ENCODE measurements at places on chromosomes 12 and 14.

- DNase-seq: no peak
Measured at GRCh38 chr12:24404086-24404815, 454.8 kb upstream of the SOX5 start.

- DNase-seq: no peak
Measured at GRCh38 chr14:51086044-51086443, 8.9 kb downstream of the TRIM9 start.

- no peak for DNase-seq
Measured at GRCh38 chr12:118189741-118190191, 53.8 kb downstream of the PEBP1 start.

- DNase-seq: no peak
Measured at GRCh38 chr14:92780444-92781232, 13.5 kb upstream of the GOLGA5 start.

DNA sequence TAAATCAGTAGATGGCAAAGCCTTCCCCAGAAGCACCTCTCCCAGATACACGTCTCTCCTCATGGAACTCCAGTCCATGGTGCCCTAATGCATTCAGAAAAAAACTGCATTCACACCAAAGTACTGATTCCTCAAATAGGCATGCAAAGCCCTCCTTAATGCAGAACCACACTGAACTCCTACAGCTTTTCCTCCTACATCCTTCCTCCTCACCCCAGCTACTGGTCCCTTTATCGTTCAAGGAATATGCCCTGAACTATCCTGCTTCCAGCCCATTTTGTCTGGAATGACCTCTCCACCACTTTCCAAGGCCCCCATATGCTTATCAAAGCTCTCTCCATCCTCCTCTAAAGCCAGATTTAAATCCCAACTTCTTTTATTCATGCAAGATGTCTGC lies 21.3 kb downstream of the SMUG1 start:
- no peak for DNase-seq

- DNase-seq: no peak
Measured at GRCh38 chr12:107564946-107565345, 120.7 kb upstream of the PWP1 start.

DNA sequence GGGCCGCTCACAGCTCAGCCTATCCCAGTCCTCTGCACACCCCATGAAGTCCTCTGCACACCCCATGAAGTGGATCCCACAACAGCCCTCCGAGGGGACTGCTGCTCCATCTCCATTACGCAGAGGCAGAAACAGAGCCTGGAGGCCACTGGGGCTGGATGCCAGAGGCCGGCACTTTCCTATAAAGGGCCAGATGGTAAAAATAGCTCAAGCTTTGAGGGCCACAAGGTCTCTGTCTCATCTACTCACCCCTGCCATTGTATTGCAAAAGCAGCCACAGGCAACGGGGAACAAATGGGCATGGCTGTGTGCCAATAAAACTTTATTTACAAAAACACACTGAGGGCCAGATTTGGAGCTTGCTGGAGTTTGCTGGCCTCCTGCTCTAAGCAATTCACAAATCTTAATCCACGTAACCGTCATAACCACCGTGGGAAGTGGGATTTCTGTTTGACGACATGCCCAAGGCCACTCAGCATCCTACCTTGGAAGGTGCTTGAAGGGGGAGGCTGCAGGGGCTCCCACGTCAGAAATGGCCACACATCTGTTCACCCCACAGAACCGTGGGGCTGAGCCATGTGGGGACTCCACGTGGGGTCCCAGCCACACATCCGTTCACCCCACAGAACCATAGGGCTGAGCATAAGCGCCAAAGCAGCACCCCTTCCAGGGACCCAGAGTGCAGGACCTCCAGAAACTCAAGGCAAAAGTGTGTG lies 92.0 kb downstream of the NCOR2 start:
- DNase-seq: no peak

- peak; percentile 73 for DNase-seq
Measured at GRCh38 chr14:91417120-91417982, at the start of gene CCDC88C. TSS of gene CCDC88C (minus strand) at chr14:91417820. CDS start at chr14:91417690, 130 bp downstream.

DNA sequence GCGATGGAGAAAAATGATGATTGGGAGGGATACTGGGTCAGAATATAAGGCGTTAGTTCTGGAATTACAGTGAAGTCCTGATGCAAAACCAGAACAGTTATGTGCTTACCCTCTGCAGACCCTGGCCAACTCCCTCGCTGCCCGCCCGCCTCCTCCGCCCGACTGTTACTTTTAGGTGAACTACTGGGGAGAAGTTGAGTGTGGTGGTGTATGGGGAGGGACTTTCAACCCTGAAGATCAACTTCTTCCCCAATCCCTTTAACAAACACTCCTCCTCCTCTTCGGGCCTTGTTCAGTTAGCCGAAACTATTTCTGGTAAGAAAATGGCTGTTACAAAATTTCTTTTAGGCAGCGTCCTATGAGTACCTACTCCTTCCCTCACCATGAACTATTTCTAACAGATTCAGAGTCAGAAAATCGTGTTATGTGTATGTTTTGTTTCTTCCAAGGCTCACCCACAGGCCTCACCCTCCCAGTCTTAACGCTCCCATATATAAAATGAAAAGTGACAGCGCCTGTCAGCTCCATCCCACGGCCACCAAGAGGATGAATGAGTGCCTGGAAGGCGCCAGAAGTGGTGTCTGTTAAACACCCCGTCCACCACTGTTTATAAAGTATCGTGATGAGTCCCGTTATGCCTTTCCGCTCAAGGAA lies 1.3 kb downstream of the FBXO33 start:
- no peak for DNase-seq

- peak; percentile 55 for DNase-seq
Measured at GRCh38 chr12:126747530-126748149, 1519.3 kb upstream of the TMEM132C start.

DNA sequence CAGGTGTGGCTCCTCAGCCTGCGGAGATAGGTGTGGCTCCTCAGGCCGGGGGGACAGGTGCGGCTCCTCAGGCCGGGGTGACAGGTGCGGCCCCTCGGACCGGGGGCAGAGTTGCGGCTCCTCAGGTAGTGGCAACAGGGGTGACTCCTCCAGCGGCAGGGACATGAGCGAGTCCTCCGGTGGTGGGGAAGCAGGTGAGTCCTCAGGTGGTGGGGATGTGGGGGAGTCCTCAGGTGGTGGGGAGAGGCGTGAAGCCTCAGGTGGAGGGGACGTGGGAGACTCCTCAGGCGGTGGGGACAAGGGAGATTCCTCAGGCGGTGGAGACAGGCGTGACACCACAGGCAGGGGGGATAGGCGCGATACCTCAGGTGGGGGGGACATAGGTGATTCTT lies 9.2 kb downstream of the KMT2D start:
- no peak for DNase-seq

GRCh38 chr12:66599816-66600215 lies 79.1 kb downstream of the GRIP1 start:
- no peak for DNase-seq

- no peak for DNase-seq
Measured at GRCh38 chr14:28243600-28243999, 523.0 kb upstream of the FOXG1 start.
